ENCODE measurements at places on chromosomes 13 and 19. TPM values are rescaled to one million over a fixed set of nuclear protein-coding genes. Genes with fewer than 3 reads are reported as not detected.

The ZNF568 gene
- total RNA-seq: 7.8 TPM

The NEK5 gene
- under 0.01 TPM for total RNA-seq

The CASP14 gene
- total RNA-seq: not detected

The TUBB4A gene
- total RNA-seq: not detected

The LRRC4B gene
- total RNA-seq: under 0.01 TPM

The GJB2 gene
- total RNA-seq: 1.5 TPM
